ENCODE measurements at places on chromosomes 1 and 21.
A peak's percentile ranks its signal among the peaks of the same experiment; 100 is the strongest.

DNA sequence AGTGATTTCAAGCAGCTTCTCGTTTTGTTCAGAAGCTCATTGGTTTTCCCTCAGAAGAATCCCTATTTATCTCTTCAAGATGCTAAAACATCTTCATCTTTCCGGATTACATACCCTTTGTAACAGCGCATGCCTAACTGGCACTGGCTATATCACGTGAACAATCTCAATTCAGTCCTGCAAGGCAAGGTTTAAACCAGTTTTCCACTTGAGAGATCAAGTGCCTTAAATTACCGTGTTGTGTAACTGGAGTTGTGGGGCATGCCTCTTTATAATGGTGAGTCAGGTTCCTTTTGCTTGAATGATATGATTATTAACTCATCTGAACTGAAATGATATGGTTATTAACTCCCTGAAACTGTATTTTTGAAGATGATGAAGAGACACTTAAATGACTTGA is 11.0 kb upstream of the ZFP69B start:
- DNase-seq = no peak

- DNase-seq = peak; percentile 98
Observed at GRCh38 chr1:16164213-16165072, 8.6 kb upstream of the EPHA2 start.

DNA sequence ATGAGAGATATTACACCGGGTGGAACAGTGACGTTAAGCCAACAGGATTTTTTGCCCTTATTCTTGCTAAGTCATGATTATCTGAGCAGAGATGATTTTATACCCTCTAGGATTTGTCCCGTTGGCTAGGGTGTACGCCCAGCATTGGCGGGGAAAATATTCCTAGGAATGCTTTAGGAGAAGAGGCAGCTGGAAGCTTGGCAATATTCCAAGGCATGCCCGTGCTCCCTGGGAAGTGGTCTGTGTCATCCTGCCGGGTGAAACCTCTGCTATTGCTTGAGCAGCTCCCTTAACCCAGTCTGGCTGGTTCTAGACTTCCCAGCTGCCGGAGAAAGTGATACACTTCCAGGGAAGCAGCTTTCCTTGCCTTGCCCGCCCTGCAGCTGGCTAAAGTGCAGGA is 16.2 kb downstream of the CHRNB2 start:
- DNase-seq = no peak

DNA sequence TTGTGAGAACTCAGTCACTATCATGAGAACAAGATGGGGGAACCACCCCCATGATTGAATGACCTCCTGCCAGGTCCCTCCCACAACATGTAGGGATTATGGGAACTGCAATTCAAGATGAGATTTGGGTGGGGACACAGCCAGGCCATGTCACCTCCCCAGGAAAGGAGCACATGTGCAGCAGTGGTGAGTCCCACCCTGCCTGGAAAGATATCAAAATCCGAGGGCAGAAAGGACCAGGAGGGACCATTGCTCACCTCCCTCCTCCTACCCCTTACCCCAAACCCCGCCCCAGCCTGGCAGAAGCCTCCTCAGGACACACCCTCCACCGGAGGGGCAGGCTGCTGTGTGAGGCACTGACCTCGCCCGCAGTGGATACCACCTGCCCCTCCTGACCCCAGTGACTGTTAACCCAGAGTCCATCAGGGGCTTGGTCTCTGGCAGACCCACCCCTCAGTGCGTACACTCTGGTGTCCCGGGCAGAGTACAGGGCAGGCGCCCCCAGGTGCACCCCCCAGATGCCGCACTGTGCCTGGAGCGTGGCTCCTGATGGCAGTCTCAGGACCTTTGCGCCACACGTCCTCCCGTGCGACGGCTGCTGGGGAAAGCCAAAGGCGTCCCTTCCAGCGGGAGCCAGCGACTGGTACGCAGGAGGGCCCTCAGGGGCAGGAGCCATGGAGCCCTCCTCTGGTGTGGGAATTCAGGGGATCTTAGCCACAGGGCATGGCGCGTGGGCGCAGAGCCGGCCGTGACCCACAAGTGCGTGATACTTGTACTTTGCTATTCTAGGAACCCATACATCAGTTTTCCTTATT is 20.9 kb downstream of the PDXK start:
- no peak for DNase-seq

DNA sequence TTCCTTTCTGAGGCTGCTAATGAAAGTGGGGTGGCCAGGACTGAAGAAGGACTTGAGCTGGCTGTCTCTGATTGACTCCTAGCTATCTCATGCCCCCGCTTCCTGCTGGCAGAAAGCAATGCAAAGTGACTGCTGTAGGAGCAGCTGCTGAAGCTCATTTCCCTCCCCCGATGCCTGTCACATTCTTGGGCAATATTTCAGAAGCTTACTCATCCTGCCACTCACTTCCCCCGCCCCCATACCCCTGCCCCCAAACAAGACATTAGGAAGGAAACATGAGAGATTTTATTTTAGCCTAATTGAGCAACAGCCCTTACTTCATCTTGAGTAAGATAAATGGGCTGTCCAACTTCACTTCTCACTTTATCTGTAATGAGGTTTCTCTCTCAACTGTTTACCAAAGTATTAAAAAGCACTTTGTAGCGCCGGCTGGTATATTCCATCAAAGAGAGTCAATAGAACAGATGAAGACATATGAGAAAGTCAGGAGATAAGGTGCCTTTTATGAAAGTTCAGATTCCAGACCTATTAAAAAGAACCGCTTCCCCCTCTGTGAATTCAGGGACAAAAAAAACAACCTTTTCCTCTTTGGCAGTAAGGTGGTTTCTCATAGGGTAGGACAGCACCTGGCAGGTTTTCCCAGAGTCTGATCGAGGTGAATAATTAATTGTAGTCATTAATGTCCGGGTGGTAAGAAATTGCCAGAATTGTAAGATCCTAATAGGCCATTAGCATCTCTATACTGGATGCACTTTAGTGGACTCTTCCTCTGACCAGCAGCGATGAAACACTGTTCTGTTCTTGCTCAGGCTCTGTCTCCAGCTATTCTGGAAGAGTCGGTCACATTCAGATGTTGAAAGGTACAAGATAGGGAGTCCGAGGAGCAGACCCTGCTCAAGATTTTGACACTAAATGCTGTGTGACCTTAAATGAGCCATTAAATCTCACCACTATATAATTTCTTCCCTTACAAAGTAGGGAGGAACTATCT is 70.2 kb downstream of the SH3GLB1 start:
- DNase-seq = peak; percentile 76

All from GM23248 (cell line).